ENCODE measurements at places on chromosomes 6 and 20.

DNA sequence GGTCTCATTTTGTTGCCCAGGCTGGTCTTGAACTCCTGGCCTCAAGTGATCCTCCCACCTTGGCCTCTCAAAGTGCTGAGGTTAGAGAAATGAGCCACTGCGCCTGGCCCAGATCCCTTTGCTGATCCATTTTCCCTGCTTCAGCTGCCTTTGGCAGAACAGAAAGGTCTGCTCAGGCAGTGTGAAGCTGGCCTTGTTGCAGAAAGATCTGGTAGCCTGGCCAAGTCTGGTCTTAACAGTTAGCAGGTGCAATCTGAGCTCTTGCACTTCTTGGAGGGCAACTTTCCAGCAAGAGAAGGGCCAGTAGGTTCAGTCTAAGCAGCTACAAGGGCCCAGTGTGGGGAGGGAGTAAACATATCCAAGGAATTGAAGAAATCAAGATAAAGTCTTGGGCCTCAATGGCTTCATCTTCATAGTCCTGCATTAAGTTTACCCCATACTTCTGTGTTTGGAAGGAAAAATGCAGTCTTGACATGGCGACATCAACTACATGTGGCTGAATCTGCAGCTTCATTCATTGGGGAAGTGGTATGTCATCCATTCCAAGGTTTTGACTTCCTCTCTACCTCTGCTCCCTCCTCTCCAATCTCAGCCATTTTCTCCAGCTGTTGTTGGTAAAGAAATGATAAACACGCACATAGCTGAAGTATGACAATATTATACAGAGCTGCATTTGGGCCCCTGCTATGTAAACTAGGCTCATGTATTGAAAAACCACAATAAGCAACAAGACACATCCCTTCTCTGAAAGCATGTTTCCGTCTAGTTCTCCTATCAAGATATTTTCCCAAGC lies 39.0 kb upstream of the NEDD9 start:
- DNase-seq: no peak

DNA sequence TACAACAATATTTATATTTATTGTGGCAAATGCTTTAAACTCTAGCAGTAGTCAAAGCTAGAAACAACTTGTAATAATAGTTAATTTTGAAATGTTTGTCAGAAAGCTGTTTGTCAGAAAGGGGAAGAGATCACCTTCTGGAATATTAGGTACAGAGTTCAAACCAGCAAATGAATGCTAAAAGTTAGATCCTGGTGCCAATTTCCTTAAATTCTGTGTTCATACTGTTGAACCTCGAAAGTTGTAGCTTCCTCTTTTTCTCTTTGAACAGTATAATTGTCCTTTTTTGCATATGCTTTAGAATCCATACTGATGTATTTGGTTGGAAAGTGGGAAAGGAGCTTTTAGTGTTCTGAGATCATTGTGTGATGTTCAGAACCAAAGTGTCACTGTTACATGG lies 22.4 kb downstream of the ITCH start:
- no peak for DNase-seq

GRCh38 chr6:82511546-82511945 lies 147.9 kb downstream of the TPBG start:
- no peak for DNase-seq

DNA sequence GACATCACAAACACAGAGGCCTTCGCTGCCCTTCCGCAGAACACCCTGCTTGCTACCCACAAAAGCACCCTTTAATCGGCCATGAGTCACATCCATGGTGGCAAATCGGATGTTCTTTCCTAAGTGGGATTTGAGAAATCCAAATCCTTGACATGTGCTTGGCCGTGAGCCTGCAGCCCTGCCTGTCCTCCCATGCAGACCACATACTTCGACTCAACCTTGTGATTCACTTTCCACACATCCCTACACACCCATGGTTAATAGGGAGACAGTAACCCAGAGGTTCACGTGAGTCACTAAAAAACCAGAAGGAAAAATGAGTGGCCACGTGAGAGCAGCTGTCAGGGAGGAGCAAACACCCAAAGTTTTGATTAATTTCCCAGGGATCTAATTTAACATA lies 19.4 kb downstream of the RAMACL start:
- no peak for DNase-seq

GRCh38 chr6:20458027-20458894 lies 56.6 kb downstream of the E2F3 start:
- no peak for DNase-seq

GRCh38 chr6:159908535-159908934 lies 17.7 kb downstream of the MAS1 start:
- no peak for DNase-seq

DNA sequence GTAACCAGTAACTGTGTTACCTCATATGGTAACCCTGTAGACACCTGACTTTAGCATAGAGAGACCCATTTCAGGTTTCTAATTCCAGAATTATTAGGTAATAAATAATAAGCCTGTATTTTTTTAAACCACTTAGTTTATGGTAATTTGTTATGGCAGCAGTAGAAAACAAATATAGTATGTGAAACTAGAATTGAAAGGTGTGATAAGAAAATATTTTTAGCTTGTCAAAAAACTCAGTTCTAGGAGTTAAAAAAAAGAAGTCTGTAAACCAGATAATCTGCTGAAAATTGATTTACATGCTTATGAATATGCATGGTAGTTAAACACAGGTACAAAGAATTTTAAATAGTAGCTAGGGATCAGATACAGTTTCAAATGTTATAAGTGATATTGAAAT lies 695.0 kb upstream of the GJE1 start:
- no peak for DNase-seq

GRCh38 chr6:2665146-2666070 lies 85.3 kb downstream of the MYLK4 start:
- no peak for DNase-seq

GRCh38 chr20:20207872-20208271 lies 155.5 kb downstream of the CFAP61 start:
- DNase-seq: no peak

GRCh38 chr6:166306378-166307081 lies 1.7 kb downstream of the PRR18 start:
- no peak for DNase-seq

DNA sequence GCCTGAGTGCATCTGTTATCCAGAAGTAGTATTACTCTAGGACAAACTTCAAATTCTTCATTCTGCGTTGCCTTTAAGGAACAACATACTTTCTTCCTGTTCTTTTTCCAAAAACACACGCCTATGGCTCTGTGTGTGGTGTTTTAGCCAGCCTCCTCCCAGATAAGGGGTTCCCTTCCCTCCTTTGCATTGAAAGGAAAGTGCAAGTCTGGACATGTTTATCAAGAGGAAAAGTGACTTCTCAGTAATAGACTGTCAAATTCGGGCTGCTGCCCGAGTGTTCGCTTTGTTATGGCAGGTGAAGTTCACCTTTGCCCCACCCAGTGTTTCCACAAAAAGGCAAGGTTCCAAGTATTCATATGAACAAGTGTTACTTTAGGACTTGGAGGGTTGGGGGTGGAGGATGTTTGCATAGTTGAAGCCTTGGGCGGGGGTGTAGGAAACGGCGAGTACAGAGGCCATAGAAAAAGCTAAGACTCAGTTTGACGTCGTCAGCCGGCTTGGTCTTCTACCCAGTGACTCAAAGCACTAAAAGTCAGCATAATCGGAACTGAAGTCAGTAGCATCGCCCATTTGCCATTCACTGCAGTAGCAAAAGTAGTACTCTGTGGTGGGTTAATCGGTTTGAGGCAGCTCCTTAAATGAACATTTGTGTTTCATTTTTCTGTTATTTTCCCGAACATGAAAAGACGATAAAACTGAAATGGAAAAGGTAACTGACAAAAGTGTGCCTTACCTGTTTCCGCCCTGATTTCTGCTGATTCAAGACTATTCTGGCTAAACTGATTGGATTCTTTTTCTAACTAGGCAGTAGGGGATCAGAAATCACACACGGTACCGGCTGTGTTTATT lies 12.5 kb downstream of the PRDM1 start:
- no peak for DNase-seq

DNA sequence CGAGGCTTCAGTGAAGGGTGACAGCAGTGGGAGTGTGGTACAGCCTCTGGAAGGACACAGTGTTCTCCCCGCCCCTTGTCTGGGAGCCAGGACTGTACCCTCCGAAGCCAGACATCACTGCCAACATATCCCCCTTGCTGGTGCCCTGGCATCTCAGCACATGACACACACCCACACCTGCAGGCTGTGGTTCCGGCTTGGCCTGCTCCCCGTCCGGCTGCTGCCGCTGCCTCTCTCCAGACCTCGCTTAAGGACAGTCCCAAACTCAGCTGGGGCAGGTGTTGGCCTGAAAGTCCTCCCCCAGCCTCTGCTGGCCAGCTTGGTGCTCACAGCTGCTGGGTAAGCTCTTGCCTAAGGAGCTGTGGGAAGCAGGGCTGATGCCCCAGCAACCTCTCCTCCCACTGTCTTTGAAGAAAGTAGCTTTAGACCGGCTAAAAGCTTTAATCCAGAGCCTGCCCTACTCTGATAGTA lies 7.0 kb downstream of the EMILIN3 start:
- DNase-seq: no peak

- DNase-seq: no peak
Measured at GRCh38 chr6:66930559-66931290, 1223.7 kb upstream of the EYS start.

GRCh38 chr6:143745166-143746133 lies 67.7 kb downstream of the PHACTR2 start:
- DNase-seq: no peak

- DNase-seq: no peak
Measured at GRCh38 chr20:11354846-11355245, 562.8 kb upstream of the BTBD3 start.

GRCh38 chr6:84601366-84601765 lies 163.0 kb downstream of the TBX18 start:
- DNase-seq: no peak

DNA sequence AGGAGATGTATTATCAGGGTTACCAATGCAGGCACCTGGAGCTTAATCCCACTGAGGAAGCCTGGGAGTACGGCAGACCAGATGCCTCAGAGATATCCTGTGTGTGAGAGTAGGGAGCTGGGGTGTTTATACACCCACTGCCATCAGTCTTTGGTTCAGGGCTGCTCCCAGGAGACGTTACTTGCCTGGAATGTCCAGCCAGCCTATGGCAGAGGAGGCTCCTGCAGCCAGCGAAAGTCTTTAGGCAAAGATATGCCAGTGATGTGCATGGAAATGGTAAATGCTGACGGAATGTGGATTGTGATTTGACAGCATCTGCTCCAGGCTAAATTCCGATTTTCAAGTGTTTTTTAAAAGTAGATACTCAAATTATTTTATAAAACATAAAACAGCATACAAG lies 282.0 kb downstream of the BTBD3 start:
- no peak for DNase-seq

DNA sequence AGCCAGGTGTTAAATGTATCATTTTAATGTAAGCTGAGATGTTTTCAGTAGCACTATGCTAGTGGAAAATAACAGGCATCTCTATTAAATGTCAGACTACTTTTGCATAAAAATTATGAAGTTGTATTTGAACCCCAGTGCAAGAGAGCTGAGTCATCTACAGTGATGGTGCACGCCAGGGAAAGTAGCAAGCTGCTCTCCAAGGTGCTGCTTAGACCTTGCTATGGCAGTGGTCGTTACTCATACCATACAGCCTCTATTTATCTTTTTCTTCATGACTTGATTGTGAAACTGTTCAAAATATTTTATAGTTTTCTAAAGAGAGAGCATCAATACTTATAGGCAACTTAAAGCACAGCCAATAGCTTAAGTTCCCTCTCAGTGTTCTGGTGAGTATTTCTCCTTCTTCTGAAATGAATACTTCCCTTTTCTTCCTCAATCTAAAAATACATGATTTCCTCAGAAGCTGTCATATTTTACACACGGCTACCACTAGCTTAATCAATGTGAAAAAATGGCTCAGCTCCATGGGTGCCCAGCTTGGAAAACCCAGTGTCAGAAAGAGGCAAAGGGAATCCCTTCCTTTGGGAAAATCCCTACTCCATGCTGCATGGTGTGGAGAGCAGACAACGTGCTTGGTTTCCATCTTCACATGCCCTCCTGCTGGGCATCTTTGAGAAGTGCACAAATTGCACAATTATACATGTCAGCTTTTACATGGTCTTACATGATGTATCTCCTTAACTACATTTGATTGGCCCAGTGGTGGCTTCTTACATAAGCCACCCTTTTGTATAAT lies 105.6 kb downstream of the ELOVL4 start:
- DNase-seq: no peak

All from thoracic aorta (tissue), 2 donors.